ENCODE measurements at places on chromosomes 12 and 14. TPM values are rescaled to one million over a fixed set of nuclear protein-coding genes. Genes with fewer than 3 reads are reported as not detected.

- H3K4me1 ChIP-seq, result no peaks in the 10 kb centered on the region
- H3K4me3 ChIP-seq, result no peak overlapping the region
- no peak overlapping the region for H3K27ac ChIP-seq
- H3K27me3 ChIP-seq, result no peaks in the 10 kb centered on the region
- DNase-seq, result no peak
Observed at GRCh38 chr14:51219473-51220448, 20.3 kb upstream of the TMX1 start.

DNA sequence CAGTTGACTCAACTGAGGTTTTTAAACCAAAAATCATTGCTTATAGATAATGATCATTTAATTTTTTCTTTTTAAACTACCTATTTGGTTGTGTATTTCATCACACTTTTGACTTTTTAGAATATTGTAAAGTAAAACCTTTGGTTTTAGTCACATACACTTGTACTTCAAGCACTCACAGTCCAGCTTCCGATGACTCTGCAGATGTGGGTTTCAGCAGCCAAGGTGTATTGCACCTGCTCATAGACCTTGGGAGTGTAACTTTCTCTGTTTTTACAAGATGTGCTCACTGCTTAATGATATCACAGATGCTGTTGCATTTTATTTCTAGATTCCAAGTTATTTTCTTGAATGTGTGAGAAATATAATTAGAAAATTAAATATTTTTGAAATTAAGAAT lies 188.3 kb upstream of the SLC38A2 start:
- H3K27ac ChIP-seq, result no peak overlapping the region
- H3K4me1 ChIP-seq, result no peaks in the 10 kb centered on the region
- no peak for DNase-seq

GRCh38 chr14:71694591-71695530 lies 237.4 kb upstream of the RGS6 start:
- H3K36me3 ChIP-seq, result no peaks in the 10 kb centered on the region
- peaks cover 42% of the 10 kb centered on the region for H3K4me1 ChIP-seq
- no peak overlapping the region for H3K27ac ChIP-seq

DNA sequence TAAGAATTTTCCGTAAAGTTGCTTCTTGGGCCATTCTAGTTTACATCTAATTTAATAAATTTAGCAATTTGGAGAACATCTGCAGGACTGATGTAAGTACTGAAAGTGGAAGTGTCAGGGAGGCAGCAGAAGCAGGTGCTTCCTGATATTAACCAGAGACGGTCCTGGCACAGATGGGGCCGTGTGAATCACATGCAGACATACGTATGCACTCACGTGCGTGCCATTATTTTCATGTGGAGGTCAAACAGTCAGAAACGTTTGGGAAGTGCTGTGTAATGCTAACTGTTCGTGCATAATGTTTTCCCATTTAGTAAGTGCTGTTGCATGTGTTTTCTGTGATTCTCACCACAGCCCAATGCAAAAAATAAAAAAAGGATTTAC lies 87.8 kb upstream of the DYNC1H1 start:
- no peaks in the 10 kb centered on the region for H3K36me3 ChIP-seq
- no peaks in the 10 kb centered on the region for H3K27me3 ChIP-seq
- DNase-seq, result no peak
- peak overlapping the region; percentile 77 for H3K27ac ChIP-seq
- H3K4me1 ChIP-seq, result peaks cover 64% of the 10 kb centered on the region
- no peak overlapping the region for H3K4me3 ChIP-seq

GRCh38 chr14:65184032-65184764 lies 81.9 kb upstream of the MAX start:
- DNase-seq, result no peak
- no peaks in the 10 kb centered on the region for H3K27me3 ChIP-seq
- no peak overlapping the region for H3K4me3 ChIP-seq
- H3K36me3 ChIP-seq, result no peaks in the 10 kb centered on the region

DNA sequence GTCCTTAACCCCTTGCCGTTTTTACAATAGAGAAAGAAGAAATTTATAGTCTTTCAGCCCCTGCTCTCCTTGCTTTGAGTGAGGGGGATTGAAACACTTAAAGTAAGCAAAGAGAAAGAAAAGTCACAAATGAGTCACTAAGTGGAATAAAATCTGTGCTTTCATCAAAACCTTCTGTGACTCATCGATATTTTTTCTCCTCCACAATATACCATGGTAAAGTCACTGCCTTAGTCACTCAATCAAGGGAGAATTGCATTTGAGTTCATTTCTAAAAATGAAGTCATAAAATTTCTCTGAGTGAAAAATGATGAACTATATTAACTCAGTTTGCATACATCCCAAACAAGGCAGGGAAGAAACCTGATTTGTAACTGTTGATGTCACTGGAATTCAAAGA lies 470.3 kb downstream of the FOXG1 start:
- no peaks in the 10 kb centered on the region for H3K36me3 ChIP-seq
- no peak overlapping the region for H3K27ac ChIP-seq
- H3K4me3 ChIP-seq, result no peak overlapping the region
- H3K27me3 ChIP-seq, result no peaks in the 10 kb centered on the region
- H3K4me1 ChIP-seq, result no peaks in the 10 kb centered on the region

- no peak for DNase-seq
- no peak overlapping the region for H3K27ac ChIP-seq
- H3K4me1 ChIP-seq, result no peaks in the 10 kb centered on the region
- H3K4me3 ChIP-seq, result no peak overlapping the region
Observed at GRCh38 chr12:66379616-66380015, 77.3 kb downstream of the HELB start.

GRCh38 chr14:21874167-21874566 lies 200.5 kb upstream of the OR4E1 start:
- H3K4me1 ChIP-seq, result peaks cover 24% of the 10 kb centered on the region
- H3K27ac ChIP-seq, result peak overlapping the region; percentile 42
- peak overlapping the region; percentile 10 for H3K4me3 ChIP-seq
- no peak for DNase-seq
- no peaks in the 10 kb centered on the region for H3K27me3 ChIP-seq
- H3K36me3 ChIP-seq, result no peaks in the 10 kb centered on the region

DNA sequence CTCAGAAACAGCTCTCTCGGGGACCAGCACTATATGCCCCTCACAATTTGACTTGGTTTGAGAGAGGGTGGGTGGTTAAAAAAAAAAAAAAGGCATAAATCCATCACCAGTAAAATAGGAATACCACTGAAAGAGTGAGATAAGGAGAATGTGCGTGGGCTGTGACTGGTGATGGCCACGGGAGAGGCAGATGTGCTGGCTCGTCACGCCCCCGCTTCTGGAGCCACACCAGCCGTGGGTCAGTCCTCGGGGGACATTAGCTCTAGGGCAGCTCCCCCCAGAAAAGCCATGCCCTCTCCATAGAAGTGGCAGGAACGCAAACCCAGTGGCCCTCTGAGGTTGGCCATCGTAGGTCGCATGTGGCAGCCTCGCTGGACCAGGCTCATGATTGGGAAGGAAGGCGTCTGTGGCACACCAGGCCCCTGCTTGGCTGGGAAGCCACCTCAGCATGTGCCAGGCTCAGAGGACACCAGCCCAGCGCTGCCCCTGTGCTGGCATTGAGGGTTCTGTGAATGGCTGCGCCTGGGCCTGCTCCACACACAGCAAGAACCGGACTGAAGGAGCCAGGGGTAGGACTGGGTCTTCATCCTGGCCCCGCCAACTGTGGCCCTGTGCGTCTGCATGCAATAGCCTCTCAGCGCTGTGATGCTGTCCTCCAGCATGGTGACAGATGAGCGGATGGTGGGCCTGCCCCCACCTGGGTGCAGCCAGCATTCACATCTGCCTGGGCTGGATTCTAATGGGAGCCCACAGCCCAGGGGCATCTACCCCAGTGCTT lies 110.5 kb downstream of the PIWIL1 start:
- DNase-seq, result no peak
- no peak overlapping the region for H3K4me3 ChIP-seq
- no peak overlapping the region for H3K27ac ChIP-seq
- no peaks in the 10 kb centered on the region for H3K36me3 ChIP-seq
- H3K4me1 ChIP-seq, result no peaks in the 10 kb centered on the region

- no peak overlapping the region for H3K27ac ChIP-seq
- no peaks in the 10 kb centered on the region for H3K36me3 ChIP-seq
- H3K4me3 ChIP-seq, result no peak overlapping the region
- no peak for DNase-seq
- no peaks in the 10 kb centered on the region for H3K27me3 ChIP-seq
- no peaks in the 10 kb centered on the region for H3K4me1 ChIP-seq
Observed at GRCh38 chr12:78034025-78034424, 203.3 kb downstream of the NAV3 start.

Gene PRIMA1
- total RNA-seq, result not detected

Gene MCRS1
- 75.2 TPM for total RNA-seq

Gene DAZAP2
- 308 TPM for total RNA-seq

Gene ANO2
- not detected for total RNA-seq

Gene ZNF839
- total RNA-seq, result 24.6 TPM

Gene ITGA7
- total RNA-seq, result 3.1 TPM

Data from T-cell (primary cell).